CD4-positive, alpha-beta T cell treated with Interleukin-17A for 4 hours (primary cell): ENCODE measurements at places on chromosomes 16 and 17.

DNA sequence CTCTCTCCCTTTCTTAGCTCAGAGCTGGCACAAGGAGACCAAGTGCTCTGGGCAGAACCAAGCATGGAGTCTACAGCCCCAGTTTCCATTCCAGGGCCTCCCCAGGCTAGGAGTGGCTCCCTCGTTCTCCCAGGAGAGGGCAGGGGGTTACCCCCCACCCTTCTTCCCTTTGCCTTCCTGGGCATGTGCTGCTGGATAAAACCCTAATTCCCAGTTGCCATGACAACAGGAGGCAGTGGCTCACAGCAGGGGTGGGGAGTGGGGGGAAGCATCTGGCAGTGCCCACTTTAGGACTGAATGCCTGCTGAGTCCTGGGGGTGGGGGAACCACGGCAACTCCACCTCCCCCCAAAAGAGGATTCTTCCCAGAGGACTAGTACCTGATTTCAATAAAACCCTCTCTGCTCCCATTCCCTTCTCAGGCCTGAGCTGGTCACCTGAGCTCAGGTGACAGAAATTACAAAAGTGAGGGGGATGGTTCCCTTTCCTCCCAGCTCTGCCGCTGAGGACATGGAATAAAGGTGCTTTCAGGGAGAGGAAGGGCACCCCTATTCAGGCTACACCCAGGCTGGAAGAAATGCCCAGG lies 1.8 kb downstream of the MPP2 start:
- no peak for DNase-seq

- no peak for DNase-seq
Observed at GRCh38 chr16:10040136-10041080, 141.8 kb downstream of the GRIN2A start.

- DNase-seq: peak; percentile 23
Observed at GRCh38 chr16:28186752-28187151, 25.0 kb downstream of the XPO6 start.

GRCh38 chr16:10577305-10578202 lies 2.8 kb downstream of the EMP2 start:
- no peak for DNase-seq

DNA sequence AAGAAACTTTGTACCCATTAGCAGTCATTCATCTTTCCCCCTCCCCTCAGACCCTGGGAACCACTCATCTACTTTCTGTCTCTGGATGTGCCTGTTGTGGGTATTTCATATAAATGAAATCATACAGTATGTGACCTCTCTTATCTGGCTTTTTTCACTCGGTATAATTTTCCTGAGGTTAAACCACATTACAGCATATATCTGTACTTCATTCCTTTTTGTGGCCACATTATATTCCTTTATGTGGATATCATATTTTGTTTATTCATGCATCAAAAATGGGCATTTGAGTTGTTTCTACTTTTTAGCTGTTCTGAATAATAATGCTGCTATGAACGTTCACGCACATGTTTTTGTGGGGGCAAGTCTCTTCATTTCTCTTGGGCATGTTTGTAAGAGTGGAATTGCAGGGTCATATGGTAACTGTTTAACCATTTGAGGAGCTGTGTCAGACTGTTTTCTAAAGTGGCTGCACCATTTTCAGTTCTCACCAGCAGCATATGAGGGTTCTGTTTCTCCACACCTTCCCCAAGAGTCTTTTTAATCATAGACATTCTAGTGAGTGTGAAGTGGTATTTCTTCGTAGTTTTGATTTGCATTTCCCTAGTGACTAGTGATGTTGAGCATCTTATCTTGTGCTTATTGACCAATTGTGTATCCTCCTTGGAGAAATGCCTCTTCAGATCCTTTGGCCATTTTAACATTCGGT lies 3.8 kb downstream of the SNX29 start:
- no peak for DNase-seq

DNA sequence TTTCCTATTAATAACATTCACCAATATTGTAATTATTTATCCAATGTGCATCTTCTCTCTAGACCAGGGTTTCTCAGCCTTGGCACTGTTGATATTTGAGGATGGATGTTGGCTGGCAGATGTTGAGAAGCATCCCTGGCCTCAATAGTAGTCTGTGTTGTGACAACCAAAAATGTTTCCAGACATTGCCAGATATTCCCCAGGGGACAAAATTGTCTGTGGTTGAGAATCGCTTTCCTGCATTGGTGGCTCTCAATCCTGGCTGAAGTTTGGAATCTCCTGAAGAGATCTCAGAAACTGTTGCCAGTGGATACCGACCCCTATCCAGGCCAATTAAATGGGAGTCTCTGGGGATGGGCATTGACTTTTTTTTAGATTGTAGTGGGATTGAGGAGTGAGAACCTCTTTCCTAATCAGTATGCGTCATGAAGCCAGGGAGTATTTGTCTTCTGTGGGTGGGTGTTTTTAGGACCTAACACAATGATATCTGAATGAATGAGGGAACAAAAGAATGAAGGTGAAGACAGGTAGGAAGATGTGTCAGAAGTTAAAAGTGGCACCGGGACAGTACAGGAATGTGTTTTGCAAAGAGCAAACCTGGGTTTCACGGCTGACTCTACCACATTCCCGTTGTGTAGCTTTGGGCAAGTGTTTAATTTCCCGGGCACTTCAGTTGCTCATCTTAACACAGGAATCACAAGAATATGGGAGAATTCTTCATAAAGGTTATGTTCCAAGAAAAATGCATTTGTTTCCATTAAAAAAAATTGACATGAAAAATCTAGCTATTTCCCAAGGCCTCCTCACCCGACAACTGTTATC lies 24.3 kb downstream of the HSD17B2 start:
- DNase-seq: no peak

- DNase-seq: no peak
Observed at GRCh38 chr16:7791028-7791590, 458.5 kb downstream of the RBFOX1 start.

DNA sequence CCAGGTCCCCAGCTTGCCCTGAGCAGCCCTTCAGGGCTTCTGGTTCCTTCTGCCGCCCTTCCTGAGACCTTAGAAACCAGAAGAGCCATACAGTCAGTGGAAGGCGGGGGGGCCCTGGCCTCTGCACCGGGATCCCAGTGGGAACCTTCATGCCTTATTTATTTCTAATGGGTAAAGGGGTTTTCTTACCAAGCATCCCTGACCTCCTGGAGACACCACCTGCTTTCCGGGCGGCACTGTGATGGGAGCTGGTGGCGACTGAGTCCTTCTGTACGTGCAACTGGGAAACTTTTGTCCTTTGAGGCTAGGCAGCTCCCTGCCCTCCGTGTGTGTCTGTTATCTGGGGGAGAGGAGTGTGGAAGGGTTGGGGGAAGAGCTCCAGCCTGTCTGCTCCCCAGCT lies 7.2 kb upstream of the MRPL58 start:
- DNase-seq: no peak

DNA sequence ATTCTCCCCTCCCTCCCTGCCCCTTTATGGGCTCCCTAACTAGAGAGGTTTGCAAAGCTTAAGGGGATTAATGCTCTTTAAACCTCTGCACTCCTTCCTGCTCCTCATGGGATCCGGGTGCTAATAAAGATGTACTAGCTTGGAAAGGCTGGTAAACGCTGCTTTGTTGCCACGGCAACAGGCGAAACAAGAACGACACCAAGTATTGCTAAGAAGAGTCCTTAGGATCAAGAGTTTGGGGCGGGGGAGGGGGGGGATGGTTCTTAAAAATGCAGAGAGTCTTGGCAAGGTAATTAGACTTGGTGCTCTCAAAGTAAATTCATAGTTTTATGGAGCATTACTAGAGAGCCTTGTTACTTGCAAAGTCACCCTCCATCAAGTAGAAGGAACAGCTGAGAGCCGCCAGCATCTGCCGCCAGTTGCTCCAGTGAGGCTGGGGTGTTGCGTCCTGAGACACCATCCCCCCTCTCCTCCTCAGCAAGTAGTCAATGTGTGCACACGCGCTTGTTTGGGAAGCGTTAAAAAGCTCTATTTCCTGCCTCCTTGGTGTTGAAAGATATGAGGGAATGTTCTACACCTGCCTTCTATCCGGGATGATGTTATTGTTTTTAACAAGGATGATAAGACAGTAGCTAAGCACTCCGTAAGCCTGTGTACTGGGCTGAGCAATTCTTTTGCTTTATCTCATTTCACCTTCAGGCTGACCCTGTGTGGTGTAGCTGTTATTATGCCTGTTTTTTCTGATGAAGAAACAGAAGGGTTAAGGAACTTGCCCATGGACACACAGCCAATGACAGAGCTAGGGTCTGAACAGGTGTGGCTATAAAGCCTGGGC lies 190.9 kb downstream of the CCDC182 start:
- no peak for DNase-seq

GRCh38 chr16:20669679-20670078 lies 27.8 kb downstream of the ACSM1 start:
- no peak for DNase-seq
